Right ventricle myocardium inferior (tissue), 1 donor: ENCODE measurements at places on chromosomes 11 and 22. TPM values are rescaled to one million over a fixed set of nuclear protein-coding genes. Genes with fewer than 3 reads are reported as not detected.

- DNase-seq, result no peak
Measured at GRCh38 chr22:49850021-49850911, 3.4 kb upstream of the ZBED4 start.

DNA sequence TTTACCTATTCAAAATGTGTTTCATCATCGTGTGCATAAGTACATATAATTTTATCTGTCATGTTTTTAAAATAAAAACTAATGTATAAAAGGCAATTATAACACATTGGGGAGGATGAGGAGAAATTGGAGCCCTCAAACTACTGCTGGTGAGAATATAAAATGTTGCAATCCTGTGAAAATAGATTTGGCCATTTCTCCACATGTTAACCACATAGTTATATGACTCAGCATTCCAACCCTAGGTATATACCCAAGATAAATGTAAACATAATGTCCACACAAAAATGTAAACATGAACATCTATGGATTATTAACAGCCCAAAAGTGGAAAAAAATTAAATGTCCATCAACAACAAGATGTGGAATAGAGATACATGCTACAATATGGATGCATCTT lies 928.0 kb upstream of the FAT3 start:
- DNase-seq, result no peak

DNA sequence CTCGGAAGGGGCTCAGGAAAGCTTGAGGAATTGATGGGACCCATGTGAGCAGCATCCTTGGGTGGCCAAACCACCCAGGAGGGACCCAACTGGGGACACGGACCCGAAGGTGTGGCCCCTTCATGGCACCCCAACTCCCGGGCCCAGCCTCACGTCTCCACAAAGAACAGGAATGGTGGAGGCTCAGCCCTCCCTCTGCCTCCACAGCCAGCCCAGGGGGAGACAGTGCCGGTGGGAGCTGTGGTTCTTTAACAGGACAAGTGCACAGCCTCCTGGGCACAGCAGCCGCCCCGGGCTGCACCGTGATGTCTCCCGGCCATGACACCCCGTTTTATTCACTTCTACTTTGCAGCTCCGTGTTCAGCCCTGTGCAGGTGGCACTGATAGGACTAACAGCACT lies 587.2 kb downstream of the BRD1 start:
- no peak for DNase-seq

GRCh38 chr11:128796270-128796669 lies 70.8 kb downstream of the KCNJ1 start:
- DNase-seq, result no peak

GRCh38 chr11:34594603-34595002 lies 26.3 kb upstream of the EHF start:
- no peak for DNase-seq

DNA sequence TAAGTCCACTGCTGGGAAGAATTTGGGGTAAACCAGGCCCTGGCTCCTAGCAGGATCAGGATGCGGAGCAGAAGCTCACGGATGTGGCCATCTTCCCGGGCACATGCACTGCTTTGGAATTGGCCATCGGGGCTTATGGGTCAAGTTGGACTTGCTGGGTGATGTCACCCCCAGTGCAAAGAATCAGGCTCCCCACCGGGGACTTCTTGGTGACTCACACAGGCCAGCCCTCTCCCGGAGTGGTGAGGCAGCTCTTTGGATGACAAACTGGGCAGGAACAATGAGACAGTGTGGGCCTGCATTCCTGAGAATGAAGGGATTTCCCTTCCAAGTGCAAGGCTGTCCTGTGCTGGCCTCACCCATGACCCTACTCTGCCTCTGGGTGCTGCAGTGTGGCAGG lies 128.8 kb upstream of the ANO1 start:
- DNase-seq, result no peak

DNA sequence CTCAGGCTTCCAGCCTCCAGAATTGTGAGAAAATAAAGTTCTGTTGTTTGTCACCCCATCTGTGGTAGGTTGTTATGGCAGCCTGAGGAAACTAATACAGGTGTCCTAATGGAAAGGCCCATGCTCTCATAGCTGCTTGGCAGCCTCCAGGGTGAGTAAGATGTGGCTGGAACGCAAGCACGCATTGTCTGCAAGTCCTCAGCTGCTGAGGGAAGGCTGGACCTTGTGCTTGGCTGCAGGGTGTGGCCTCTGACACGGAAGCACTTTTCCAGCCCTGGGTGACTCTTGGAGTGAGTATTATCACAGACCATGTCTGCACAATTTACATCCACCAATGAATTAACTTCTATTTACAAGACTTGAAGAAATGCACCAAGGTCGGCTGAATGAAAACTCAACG lies 44.4 kb upstream of the BARX2 start:
- DNase-seq, result no peak

GRCh38 chr22:41844036-41844435 lies 11.1 kb downstream of the SREBF2 start:
- DNase-seq, result no peak

DNA sequence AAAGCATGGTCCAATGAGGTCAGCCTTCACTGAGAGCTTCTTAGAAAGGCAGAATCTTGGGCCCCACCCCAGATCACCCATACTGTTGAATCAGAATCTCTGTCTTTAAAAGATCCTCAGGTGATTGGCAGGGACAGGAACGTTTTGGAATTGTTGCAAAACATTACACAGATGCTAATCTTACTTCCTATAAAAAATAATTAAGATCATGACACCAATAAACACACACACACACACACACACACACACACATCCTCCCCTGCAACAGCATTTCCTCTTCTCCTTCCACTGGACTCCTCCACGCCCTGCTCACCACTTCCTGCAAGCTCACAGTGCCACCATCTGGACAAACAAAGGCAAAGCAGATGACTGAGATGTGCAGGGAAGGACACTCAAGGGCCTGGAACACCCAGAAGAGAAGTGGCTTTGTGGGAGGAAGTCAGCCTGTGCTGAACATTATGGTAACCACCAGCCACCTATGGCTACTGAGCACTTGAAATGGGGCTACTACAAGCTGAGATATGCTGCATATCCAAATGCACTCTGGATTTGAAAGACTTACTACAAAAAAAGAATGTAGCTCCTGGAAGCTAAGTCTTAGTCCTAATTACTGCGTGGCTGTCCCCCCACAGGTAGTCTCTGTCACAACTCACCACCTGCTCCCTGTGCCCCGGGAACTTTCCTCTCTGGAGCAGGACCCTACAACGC lies 65.6 kb downstream of the BTG4 start:
- peak; percentile 77 for DNase-seq

DNA sequence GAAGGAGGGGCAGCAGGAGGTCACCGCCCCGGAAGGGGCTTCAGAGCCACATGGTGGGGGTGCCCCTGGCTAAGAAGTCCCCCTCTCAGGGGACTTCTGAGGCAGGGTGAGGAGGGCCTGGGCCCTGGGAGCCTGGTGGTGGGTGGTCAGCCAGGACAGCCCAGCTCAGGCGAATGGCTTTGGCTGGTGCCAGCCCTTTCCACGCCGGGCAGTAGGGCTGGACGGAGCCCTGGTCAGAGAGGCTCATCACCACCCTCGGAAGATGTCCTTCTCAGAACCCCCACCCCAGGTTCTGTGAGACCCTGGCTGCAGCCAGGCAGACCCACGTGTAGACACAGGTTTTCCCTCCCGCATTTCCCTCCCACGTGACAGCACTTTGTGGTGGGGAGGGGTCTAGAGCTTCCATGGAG lies 35.9 kb downstream of the OSBPL5 start:
- peak; percentile 41 for DNase-seq

GRCh38 chr22:32572741-32573500 lies 98.3 kb downstream of the FBXO7 start:
- DNase-seq, result no peak

GRCh38 chr11:117070016-117070415 lies 28.2 kb downstream of the SIK3 start:
- DNase-seq, result no peak

DNA sequence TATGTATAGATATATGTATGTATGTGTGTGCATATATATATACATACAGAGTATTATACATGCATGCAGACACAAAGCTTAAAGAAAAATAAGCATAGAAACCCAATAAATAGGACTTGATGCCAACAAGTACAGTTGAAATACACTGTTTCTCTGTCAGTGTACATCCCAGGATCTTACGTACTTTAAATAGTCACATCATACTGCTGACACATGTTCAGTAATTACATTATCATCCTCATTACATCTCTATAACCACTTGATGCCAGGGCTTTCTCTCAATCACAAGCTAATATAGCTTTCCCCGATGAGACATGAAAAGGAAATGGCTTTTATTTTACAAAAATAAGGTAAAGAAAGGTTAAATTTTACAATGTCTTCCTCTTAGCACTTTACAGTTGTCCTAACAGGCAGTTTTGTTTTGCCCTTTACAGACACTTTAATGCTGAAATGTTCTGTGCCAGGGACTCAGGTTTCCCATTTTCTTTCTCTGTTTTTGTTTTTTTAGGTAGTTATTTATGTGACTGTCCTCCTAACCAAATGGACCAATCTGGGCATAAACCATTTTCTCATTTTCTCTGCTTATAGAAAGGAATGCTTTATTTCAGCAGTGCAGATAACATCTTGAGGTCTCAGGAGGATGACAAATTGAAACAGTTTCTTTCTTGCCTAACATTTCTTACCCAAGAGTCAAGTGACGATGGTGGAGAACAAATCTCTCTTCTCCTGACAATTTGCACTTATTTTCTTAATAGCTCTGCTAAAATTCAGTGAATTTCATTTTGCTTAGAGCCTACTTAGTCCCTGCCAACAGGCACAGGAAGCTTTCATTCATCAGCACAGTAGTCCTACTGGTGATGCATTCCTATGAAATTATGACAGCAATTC lies 350.2 kb downstream of the TTC28 start:
- DNase-seq, result no peak

GRCh38 chr11:19820100-19820499 lies 107.5 kb downstream of the NAV2 start:
- no peak for DNase-seq

DNA sequence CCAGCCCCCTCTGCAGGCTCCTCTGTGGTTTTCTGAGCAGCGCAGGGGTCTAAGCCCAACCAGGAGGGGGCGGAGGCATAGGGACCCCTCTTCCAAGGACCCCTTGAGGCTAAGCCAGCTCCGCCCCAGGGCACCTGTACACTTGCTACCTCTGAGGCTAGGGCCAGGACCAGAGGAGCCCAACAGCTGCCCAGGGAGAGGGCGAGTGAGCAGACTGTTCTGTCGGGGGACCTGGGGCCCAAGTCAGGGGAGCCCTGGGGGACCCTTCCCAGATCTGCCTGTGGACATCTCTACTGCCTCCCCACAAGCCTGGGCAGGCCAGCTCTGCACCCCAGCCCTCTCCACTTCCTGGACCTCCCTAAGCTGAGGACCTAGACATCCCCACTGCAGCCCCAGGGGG lies 1.8 kb downstream of the B4GALNT4 start:
- DNase-seq, result peak; percentile 64

DNA sequence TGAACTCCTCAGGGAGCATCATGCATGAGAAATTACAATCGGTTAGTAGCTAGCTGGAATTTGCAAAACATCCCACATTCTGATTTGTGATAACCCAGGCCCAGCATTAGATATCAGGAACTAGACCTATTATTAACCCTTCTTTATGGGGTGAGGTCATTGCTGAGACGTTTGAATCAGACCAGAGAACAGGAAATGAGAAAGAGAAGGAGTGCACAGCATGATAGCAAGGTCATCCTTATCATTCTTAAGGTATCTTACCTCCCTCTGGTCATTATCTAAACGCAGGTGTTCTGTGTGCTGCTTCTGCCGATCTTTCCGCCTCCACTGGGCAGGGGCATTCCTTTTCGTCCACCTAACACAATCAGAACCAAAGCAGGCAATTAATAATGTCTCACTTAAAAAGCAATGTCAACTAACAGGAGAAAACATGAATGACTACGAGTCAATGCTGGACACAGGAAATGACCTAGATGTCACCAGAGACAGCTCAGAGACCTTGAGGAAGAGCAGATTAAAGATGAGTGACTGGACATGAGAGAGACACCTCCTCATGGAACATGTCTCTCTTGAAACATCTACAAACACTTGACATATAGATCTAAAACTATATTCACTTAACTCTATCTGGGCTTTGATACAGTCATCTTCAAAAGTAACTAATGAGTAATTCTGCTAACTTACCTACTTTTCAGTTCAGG lies 78.3 kb upstream of the SCUBE2 start:
- DNase-seq, result no peak

DNA sequence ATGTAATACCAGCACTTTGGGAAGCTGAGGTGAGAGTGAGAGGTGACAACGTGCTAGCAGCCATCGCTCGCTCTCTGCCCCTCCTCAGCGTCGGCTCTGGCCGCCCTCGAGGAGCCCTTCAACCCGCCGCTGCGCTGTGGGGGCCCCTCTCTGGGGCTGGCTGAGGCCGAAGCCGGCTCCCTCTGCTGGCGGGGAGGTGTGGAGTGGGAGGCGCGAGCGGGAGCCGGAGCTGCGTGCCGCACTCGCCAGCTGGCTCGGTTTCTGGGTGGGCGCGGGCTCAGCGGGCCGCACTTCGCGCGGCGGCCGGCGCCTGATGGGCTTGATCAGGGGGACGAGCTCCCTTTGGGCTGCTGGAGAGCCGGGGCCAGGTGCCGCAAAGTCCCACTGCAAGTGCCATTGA lies 98.9 kb upstream of the UBASH3B start:
- DNase-seq, result peak; percentile 58

GRCh38 chr11:126058105-126058874 lies 4.4 kb downstream of the CDON start:
- DNase-seq, result no peak

DNA sequence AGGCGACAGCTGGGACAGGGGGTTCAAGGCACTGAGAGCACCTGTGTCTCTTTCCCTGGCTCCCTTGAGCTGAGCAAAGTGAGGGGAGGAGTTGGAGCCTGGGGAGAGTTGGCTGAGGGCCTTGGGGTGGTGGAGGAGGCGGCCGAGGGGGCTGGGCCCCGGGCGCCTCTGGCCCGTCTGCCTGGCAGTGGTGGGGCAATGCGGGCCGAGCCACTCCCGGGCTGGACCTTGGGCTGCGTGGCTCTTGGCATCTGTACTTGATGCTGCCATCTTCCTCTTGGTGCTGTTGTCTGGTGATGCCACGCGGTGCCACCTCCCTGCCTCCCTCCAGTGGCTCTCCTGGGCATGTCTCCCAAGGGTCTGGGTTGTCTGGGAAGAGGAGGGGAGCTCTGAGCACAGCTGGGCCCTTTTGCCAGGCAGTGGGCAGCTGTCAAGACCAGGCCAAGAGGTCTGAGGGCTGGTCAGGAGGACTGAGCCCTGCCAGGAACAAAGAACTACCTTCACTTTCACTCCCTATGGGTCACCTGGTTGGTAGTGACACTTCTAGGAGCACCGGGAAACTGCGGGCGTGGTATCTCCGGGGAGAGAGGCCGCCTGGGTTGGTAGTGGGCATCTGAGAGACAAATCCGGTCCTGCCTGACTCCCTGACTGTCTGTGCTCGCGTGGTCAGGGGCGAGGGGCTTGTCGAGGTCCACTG lies 1.3 kb downstream of the GRIK4 start:
- DNase-seq, result no peak

RAB38 gene
- total RNA-seq, result 0.70 TPM

OR8G1 gene
- total RNA-seq, result not detected

PRMT3 gene
- total RNA-seq, result 13.3 TPM

OPCML gene
- 0.05 TPM for total RNA-seq

HTR3B gene
- not detected for total RNA-seq

LRRC56 gene
- total RNA-seq, result 0.16 TPM

ADSL gene
- 55.3 TPM for total RNA-seq

CHKB gene
- total RNA-seq, result 37.8 TPM

SYT7 gene
- 28.2 TPM for total RNA-seq

SOX6 gene
- 14.1 TPM for total RNA-seq
